ENCODE measurements at places on chromosomes 13 and 19.

GRCh38 chr13:104693126-104693525 lies 1626.9 kb upstream of the SLC10A2 start:
- no peak for DNase-seq

GRCh38 chr13:113537909-113538688 lies 46.5 kb upstream of the TFDP1 start:
- no peak for DNase-seq

DNA sequence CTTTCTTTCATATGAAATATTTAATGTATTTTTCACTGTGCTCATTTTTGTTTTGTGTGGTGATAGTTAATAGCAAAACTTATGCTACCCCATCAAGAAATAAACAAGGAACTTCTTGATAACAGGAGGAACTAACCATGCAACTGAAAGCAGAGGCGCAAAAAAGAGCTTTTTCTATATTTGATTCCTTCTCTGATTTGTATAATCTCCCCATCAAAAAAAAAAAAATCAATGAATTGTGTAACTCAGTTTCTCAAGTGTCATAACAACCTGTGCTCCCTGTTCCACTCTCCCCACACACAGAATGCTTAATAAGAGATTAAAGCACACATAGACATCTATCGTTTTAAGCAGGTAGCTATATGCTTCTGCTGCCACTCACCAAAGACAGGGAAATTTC lies 67.3 kb upstream of the MED4 start:
- DNase-seq: no peak

- peak; percentile 85 for DNase-seq
Observed at GRCh38 chr19:40523322-40524047, 53.2 kb upstream of the SHKBP1 start.

- DNase-seq: no peak
Observed at GRCh38 chr13:35768073-35768472, 291.6 kb upstream of the MAB21L1 start.

All from mucosa of gallbladder (tissue), 1 donor.